ENCODE measurements at places on chromosomes 7 and 10.

DNA sequence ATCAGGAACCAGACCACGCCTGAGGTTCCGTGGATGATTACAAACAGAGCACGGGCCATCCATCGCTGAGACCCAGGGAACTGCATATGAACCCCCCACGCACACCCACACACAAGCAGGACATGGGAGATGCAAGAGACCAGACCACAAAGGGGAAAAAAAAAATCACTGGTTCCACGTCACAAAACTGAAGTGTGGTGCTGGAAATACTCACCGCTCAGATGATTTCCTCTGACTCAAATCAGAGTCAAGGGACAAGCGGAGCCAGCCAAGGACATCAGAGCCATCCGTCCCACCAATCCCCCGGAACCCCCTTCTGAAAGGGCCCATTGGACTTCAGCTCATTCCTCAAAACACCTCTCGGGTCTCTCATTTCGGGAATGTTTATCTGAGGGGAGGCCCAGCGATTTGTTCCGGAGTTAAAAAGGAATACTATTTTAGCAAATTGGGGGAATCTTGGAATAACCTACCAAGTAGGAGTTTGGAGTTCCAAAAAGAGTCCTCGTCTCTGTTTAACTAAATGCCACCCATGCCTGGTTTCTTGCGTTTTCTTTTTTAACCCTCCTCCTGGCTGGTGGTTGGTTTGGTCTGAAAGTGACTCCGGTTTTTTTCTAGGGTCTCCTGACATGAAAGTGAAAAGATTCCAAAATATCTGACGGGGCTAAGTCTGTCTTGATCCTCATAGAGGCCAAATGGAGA is 15.0 kb downstream of the SNX8 start:
- DNase-seq, result no peak

DNA sequence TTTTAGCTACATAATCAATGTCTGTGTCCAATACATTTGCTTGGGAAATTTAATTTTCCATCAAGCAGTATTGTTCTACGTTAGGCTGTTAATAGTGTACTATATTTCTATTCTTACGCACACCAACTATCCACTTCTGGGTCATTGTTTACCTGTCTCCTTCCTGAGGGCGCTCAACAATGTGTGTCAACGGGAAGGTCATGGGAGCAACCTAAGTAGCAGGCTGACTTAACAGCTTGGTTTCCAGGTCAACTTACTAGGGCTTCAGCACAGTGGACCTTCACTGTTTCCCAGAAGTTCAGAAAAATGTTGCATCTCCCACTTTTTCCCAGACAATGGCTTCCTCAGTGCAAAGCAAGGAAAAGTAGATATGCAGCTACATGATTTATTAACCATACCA is 13.7 kb downstream of the THSD7A start:
- no peak for DNase-seq

DNA sequence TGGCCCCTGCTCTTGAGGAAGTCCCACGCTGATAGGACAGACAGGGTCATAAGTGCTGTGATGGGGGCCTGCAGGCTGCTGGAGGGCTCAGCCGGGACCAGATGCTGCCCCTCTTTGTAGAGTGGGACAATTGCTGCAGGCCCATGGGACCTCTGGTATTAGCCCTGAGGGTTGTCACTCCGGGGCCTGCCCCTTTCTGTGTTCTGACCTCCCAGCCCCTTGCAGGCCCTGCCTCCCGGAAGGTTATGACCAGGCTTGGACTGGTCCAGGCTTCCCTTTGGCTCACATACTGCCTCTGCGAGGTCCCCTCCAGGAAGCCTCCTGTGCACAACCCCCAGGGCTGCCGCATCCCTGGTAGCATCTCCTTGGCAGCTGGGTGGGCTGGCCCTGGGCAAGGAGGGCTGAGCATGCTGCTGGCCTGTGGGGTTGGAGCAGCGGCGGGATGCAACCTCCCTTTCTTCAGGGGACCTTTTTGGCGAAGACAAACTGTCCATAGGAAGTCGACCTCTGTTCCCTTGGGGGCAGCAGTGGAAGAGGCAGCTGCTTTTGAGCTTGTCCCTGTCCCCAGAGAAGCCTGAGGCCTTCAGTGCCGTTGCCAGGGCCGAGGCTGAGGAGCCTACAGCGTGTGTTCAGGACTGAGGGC is 8.8 kb downstream of the LIMK1 start:
- no peak for DNase-seq

DNA sequence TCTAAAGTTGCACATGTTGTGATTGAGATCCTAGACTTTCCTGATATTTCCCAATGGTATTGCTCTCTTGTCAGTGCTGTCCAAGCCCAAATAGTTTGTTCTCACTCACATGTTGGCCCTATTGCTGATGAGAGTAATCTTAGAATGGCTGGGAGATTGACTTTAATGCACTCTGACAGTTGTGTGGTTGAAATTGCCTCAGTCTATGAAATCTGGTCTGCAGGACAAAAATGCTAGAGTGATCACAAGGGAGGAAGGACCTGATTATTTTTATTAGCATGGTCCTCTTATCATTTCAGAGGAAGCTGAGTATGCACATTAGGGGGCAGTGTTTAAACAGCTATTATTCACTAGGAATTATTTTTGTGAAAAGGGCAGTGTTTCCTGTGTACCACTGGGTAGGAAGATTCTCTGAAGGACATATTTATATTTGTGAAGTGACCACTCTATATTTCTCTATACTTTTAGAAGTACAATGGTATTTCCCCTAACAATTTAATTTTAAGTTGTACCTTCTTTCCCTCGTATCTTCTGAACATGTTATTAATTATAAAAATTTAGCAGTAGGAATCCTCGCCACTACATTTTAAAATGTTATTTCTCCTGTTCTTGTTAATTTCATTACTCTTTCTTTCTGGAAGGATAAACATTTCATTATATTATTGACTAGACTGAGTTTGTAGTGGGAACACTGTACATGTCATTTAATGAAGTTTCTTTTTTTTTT is 64.4 kb downstream of the SUGCT start:
- no peak for DNase-seq

- DNase-seq, result no peak
Measured at GRCh38 chr10:114615600-114616007, 42.5 kb downstream of the ABLIM1 start.

DNA sequence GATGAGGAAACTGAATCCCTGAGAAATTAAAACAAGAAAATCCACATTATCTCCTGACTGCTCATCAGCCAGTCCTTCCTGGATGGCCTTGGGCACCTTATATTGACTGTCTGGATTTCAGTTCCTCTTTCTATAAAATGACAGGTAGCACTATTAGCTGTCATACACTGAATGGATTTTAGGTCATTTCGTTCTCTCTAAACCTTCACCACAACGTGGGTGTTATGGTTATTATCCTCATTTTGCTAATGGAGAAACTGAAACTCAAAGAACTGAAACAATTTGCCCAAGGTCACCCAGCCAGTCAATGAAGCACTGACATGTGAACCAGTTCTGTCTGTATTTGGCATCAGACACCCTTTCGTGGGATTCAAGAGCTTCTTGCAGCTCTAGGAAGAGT is 193.8 kb downstream of the CYP26A1 start:
- no peak for DNase-seq
